ENCODE measurements at places on chromosomes 1 and 21.

DNA sequence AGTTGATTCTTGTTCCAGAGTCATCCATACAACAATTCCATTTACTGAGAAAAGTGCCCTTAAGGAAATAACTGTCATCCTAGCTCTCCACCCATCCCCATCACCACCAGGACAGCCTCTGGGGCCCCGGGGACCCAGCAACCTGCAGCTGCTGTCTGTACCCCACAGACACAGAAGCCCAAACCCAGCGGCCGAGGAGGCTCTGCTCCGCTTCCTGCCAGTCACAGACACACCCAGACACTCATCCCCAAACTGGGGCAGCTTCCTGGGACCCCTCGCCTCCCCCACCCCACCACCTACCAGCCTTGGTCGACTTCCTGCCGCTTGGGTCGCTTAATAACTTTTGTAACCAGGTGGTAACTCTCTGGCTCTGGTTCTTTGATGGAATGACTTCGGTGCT lies 121.6 kb upstream of the SLC25A33 start:
- no peak for DNase-seq

DNA sequence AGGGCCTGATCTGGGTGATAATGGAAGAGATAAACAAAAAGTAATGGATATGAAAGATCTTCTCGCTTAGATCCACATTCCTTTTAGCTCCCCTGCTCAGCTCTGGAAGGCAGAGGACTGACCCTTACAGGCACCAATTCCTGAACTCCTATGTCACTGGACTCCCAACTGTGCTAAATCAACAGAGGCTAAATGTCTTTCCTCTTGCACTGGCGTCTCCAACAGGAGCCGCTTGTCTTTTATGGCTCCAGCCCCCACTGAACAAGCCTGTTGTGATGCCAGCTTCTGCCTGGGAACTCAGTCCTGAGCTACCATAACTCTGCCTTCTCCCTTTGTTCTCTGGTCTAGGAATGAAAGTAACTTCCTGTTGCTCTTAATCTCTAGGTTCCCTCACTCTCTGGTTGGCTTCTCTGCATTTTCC lies 142.1 kb upstream of the COL11A1 start:
- no peak for DNase-seq

GRCh38 chr1:57218487-57219079 lies 205.3 kb downstream of the DAB1 start:
- DNase-seq: no peak

- DNase-seq: no peak
Observed at GRCh38 chr1:97824200-97824599, 96.6 kb downstream of the DPYD start.

- DNase-seq: no peak
Observed at GRCh38 chr1:86714159-86714558, 9.8 kb downstream of the SH3GLB1 start.

- no peak for DNase-seq
Observed at GRCh38 chr1:236301080-236301957, 19.6 kb upstream of the ERO1B start.

DNA sequence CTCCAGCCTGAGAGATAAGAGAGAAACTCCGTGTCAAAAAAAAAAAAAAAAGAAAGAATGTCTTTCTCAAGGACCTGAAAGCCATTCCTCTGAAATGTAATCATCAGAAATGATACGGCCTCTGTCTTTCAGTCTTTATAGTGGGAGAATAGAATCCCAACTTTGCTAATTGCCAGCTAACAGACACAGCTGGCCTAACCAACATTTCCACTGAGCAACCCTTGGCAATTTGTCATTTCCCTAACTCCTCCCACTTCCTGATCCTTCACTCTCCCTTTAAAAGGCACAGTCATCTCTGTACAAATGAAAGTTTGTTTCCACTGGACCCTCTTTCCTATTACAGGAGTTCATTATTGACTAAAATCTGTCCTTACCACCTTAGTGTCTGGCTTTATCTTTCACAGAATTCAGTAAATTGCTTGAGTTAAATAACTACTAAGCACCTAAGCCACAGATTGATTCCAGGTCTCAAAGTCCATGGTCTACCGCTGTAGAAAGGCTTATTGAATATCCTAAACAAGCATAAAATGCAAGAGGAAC lies 4.3 kb upstream of the CBR1 start:
- DNase-seq: no peak

DNA sequence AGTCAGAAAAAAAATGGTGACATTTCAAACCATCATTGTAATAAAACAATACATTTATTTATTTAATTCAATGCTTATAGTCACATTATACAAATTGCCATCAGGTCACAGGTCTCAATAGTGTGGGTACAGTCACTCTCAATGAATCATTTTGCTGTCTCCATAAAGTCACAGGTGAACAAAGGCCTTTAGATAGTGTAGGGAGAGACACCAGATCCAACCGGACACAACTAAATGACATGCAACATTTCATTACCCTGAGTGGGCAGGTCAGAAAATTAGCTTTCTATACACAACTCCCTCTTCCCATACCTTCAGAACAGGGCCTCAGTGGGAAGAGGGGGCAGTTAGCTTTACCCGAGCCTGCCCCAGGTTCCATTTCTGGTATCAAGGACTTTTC lies 63.2 kb downstream of the STYXL2 start:
- no peak for DNase-seq

- no peak for DNase-seq
Observed at GRCh38 chr1:115469703-115470476, 131.8 kb upstream of the NGF start.

Data from posterior vena cava (tissue), 2 donors.